ENCODE measurements at places on chromosomes 1 and 21.

- DNase-seq = no peak
These were observed 144.6 kb downstream of the LRIG2 start for GRCh38 chr1:113217447-113218208.

DNA sequence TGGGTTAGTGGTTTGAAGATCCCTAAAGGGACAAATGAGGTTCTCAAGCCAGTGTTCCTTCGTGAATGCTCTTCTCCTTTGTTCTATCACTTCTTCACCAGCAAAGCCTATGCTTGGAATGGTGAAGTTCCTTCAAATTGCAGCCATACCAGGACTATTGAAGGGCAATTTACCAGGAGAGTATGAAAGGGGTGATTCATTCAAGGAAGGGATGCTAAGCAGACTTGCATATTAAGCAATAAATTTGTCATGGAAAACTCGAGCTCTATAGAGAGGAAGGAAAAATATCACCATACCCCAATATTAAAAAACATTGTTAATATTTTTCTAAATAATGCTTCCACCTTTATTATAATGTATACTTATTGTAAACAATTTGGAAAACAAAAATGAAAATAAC is 9.3 kb upstream of the TSNAX start:
- no peak for DNase-seq

- DNase-seq = no peak
These were observed 90.8 kb upstream of the CCDC190 start for GRCh38 chr1:162951553-162952315.

- no peak for DNase-seq
These were observed 129.9 kb upstream of the ZRANB2 start for GRCh38 chr1:71210718-71211117.

DNA sequence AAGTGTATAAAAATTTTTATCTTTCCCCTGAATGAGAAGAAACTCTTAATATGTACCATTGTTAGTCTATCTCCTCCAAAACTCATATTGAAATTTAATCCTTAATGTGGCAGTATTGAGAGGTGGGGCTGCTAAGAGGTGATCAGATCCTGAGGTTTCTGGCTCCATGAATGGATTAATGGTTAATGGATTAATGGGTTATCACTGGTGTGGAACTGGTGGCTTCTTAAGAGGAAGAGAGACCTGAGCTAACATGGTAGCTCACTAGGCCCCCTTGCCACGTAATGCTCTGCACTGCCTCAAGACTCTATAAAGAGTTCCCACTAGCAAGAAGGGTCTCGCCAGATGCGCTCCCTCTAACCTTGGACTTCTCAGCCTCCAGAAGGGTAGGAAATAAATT is 70.6 kb upstream of the ZBTB18 start:
- DNase-seq = no peak

GRCh38 chr1:174995121-174995520 is 4.6 kb upstream of the CACYBP start:
- DNase-seq = no peak

- no peak for DNase-seq
These were observed 9.6 kb upstream of the PLA2G4A start for GRCh38 chr1:186819126-186819525.

DNA sequence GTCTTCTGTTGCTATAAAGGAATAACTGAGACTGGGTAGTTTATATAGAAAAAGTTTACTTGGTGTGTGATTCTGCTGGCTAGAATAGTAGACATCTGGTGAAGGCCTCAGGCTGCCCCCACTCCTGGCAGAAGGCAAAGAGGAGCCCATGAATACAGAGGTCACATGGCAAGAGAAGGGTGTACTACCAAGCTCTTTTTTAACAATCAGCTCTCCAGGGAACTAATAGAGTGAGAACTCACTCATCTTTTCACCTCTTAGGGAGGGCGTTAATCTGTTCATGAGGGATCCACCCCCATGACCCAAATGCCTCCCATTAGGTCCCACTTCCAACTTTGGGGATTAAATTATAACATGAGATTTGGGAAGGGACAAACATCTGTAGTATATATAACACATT is 9.3 kb downstream of the DTL start:
- no peak for DNase-seq

DNA sequence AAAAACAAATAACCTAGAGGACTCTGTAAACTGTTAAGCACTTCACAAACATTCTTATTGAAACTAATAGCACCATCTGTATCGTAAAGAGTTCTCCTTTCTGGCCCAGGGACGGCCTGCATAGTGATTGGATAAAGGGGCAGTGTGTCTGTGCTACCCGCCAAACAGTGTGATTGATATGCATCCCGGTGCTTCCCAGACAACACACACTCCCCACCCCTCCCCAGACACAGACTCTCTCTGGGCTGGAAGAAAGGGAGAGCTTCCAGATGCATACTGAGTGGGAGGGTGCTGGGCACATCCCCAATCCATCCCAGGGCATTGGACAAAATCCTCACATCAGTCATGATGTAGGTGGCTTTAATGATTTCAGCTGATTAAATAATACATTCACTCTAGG is 3.7 kb downstream of the HSD11B1 start:
- DNase-seq = no peak

GRCh38 chr1:33346533-33346926 is 25.6 kb upstream of the A3GALT2 start:
- DNase-seq = no peak

- no peak for DNase-seq
These were observed 17.5 kb upstream of the PDIK1L start for GRCh38 chr1:26094076-26094669.

- no peak for DNase-seq
These were observed 10.4 kb upstream of the HOOK1 start for GRCh38 chr1:59804301-59804700.

DNA sequence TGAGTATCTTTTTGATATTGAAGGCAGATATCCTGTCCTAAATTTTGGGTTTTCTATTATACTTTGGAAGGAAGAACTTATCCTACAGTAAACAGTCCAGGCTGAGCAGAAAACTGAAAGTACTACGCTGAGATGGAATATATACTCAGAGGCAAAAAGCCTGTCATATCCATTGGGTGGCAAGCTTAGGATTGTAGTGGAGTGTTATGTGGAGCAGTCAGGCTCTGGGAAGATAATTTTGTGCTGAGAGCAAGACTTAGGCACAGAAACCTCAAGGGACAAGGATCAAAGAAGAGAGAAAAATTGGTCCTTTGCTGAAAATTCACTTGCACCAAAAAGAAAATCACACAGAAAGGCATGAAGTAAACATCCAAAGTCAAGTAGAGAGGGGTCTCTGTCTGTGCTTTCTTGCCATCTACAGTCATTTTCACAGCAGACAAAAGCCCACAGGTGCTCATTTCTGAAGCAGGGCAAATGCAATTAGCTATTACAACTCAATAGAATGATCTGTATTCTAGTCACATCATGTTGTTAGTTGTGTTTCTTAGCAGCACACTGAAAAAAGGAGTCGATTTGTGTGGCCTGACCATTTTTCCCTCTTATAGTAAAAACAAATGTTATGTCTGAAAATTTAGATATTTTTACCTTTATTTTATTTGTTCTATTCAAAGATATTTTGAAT is 38.5 kb downstream of the CRB1 start:
- DNase-seq = no peak

DNA sequence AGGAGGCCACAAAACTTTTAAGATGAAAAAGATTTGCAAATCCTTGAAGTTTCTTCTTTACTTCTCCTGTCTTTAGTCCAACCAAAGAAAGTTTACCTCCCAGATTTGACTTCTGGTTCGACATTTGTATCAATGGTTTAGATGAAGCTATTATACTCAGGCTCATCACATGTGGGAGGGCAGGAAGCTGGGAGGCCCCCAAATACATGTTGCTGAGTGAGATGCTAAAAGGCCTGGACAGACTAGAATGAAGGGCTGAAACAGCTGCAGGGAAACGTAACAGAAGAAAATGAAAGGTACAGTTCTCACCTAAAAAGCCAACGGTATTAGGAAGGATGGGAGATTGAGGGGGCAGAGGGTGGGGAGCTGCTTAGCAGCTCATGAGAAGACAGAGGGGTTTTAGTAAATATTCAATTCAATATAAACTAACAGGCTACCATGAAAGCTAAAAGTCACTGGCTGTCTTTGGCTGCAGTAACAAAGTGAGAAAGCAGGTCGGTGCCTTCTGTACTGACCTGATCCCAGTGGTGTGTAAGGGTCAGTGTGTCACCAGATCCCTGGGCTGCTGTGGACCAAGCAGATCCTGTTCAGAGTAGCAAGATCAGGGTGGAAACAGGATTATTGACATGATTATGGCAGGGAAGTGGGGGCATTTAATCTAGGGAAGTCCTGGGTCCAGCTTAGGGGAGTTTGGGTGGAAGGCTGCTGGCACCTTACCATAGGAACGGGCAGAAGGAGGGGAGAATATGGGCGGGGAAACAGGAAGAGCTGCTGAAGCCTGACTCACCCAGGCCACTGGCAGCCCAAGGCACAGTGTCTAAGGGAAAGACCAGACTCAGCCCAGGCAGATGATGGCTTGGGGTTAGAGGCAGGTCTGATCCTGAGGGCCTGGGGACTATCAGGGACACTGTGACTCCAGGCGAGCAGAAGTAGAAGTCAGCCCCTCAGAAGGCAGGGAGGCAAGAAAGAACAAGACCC is 60.4 kb downstream of the KCNN3 start:
- no peak for DNase-seq

DNA sequence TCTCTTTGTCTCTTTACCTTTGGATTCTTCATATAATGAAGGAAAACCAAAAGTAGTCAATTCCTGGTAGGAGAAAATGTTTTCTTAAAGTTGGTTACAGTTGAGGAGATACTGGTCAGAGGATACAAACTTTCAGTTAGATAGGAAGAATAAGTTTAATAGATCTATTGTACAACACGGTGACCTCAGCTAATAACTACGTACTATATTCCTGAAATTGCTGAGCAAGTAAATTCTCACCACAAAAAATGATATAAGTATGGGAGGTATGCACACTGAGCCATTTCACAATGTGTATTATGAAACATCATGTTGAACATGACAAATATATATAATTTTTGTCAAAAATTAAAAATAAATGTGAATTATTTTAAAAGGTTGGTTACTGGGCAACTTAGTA is 20.4 kb downstream of the SSX2IP start:
- DNase-seq = no peak

DNA sequence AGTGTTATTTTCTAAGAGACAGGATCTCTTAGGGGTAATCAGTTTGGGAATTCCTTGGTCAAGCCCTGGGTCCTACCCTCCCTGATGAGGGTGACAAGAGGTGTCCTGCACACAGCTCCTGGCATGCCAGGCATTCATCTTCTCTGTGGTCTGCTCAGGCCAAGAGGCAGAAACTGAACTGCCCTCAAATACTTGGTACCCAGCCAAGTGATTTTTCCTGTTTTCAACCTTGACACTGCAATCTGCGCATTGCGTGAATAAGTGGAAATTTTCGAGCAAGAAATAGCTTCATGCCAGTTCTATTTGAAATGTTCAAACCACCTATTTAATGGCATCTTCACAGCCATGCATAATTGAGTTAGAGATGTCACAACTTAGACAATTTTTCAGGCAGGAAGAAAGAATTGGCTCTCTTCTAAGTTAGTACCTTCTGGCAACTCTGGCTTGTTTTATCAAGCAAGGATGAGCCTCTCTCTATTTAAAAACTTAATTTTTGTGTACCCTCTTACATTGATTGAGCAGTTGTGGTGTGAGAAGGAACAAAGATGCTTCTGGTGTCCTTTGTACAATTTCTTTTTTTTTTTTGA is 27.0 kb downstream of the DNM3 start:
- no peak for DNase-seq

DNA sequence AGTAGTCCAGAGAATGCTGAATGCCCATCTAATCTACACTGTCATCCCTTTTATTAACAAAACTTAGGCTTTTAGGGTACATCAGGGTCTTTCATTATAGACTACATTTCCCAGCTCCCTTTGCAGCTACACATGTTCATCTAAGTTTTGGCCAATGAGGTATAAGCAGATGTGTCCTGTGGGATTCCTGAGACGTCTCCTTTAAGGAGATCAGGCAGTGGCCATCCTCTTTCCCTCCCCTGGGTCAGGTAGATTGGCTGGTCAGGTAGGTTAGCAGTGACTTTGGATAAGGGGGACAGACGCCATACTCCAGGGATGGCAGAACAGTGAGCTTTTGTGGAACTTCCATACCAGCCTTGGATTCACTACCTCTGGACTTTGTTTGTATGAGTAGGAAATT is 188.3 kb downstream of the FGGY start:
- DNase-seq = no peak

GRCh38 chr1:228450200-228450599 is 33.5 kb upstream of the TRIM17 start:
- DNase-seq = no peak

DNA sequence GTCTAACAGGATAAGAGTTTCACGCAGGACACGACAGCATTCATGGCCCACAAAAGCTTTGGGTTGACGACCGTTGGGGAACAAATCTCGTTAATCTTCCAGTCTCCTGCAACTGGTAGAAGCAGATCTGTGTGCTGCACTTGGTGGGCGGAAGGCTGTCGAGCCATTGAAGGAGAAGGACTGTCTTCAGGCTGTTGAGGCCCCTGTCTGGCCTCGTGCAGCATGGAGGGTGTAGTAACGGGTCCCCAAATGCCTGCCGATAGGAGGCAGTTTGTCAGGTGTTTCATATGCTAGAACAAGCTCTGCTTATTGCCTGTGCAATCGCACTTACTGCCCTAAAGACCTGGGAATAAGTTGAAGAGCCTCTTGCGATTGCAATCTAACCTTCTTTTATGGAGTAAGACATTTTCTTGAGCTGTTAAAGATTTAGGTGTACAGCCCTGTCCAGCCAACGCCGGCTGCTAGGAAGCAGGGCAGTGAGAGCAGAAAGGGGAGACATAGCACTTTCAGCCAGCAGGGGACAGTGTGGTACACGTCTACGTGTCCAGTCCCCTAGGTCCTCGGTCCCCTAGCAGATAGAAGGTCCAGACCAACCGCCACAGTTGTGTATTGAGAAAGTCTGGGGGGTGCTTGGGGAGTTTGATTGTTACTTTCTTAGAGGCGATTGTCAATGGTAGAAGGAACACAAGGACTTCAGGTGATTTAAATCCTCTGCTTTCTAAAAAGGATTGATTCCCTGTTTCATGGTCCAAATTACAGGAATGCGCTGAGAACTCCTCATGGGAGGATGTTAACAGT is 102.3 kb upstream of the TMPRSS2 start:
- peak; percentile 11 for DNase-seq

DNA sequence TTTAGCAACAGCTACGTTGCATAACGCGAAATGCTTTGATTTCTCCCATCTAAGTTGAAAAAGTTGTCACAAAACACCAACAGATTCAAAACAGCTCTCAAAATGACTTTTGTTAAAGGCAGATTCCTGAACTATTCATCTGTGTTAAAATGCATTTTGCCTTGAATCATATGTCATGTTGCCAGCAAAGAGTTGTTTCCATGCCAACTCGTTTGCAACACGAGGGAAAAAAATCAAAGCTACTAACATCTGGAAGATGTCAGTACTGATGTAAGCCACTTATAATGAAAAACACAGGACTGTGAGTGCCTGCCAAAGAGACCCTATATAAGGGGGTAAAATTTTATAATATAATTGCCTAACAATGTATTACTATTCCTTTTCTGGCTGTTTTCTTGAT is 182.7 kb upstream of the PTBP2 start:
- no peak for DNase-seq

- DNase-seq = no peak
These were observed 38.3 kb upstream of the GBP5 start for GRCh38 chr1:89310976-89311375.

- DNase-seq = no peak
These were observed 22.9 kb downstream of the ARHGEF10L start for GRCh38 chr1:17562375-17562774.
